Kidney epithelial cell (primary cell): ENCODE measurements at places on chromosomes 3 and 15. TPM values are rescaled to one million over a fixed set of nuclear protein-coding genes. Genes with fewer than 3 reads are reported as not detected.

RHO gene
- not detected in 2 replicates for total RNA-seq

AMOTL2 gene
- 191 and 200 TPM in 2 replicates for total RNA-seq

RARRES1 gene
- total RNA-seq: 5.3 and 6.9 TPM in 2 replicates

GATM gene
- 8.7 and 12.1 TPM in 2 replicates for total RNA-seq

LINGO1 gene
- total RNA-seq: 1.2 and 4.8 TPM in 2 replicates

SPTSSB gene
- total RNA-seq: not detected in 2 replicates

IL17RB gene
- total RNA-seq: 0.04 and 0.27 TPM in 2 replicates

NLGN1 gene
- total RNA-seq: 0.21 and 4.5 TPM in 2 replicates

CYP1A2 gene
- total RNA-seq: not detected in 2 replicates

IFRD2 gene
- total RNA-seq: 77.7 and 113 TPM in 2 replicates
